ENCODE measurements at places on chromosomes 2 and 18.

DNA sequence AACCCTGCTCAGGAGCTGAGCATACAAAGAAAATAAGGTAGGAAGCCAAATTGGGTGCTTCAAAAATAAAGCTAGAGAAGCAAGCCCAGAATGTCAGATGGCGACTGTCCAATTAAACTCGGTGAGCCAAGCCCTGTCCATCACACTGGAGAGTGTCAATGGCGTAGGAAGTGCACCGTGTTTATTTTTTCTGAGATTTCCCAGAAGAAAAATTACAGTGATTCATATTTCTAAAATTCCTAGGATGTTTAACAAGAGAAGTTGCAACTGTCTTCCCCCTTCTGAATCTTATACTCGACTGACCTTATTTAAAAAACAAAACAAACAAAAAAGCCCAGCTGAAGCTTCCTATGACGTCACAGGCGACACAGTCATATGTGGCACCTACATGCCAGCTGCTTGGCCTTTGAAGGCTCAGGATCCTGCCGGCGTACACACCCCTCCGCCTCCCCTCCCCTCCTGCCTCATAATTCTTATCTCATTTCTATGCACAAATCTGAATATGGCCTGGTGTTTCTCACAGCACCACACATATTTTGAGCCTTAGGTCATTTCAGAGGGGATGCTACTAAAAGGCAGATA is 60.8 kb downstream of the MBP start:
- DNase-seq = no peak

DNA sequence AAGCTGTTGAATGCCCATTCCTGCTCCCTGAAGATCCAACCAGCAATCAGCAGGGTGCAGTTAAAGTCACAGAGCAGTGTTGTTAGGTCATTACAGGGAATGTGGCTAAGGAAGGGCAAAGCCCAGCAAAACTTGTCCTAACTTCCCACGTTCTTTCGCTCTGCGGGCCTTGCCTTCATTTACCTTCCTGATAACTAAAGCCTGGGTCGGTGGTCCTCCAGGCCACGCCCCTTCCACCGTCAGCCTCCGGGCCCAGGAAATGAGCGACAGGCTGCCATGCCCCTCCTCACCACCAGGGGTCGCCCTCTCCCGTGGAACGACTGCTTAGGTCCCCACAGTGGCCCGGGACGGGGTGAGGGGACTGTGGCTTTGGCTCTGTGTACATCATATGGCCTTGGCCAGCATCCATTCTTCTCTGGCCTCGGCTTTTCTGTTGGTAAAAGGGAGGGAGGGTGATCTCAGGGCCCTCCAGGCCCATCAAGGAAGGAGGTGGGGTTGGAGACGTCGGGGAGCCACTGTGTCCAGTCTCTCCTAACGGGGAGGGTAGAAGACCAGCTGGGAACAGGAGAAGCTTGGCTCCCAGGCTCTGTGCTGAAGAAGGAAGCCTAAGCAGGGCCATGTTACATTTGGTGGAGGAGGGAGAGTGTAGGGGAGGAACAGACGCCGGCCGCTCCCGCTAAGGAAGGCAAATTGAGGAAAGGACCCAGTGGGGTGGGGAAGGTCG is 2.2 kb downstream of the SH2D6 start:
- peak; percentile 93 for DNase-seq

- no peak for DNase-seq
These were observed 970.2 kb downstream of the BCL11A start for GRCh38 chr2:59583173-59583765.

DNA sequence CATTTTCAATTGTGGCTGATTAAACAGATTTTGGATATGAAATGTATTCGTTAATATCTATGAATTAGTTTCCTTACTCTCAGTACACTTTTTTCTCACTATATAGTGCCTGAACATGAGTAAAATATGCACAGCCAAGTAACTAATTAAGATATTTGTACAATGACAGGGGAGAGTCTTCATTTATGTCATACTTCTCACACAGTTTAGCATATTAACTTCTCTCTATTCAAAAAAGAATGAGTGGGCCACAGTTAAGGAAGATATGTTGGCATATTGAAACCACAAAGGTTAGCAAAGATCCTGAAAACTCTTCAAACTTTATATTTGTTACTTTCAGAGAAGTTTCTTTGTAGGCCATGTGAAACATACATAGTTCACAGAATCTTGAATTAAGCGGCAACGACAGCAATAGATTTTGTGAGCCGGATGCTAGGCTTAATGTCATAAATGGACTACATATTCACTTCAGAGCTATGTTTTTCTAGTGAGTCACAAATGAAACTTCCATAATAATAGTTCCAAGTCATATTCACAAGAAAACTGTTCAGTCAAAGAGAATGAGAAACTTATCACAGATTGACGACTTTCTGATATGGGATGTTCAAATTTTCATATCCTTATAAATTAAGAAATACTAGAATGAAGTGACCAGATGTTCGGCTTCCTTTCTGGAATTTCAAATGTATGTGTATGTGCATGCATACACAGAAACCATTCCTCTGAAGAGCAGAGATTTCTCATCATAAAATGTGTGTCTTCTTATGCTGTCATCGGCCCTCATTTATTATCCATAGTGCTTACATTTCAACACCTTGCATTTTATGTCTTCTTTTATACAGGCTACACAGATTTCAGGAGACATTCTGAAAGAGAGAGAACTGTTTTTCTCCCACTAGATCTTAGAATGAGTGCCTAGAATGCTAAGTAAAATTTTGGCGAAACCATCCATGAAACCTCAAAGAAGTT is 584.0 kb downstream of the SATB2 start:
- no peak for DNase-seq

DNA sequence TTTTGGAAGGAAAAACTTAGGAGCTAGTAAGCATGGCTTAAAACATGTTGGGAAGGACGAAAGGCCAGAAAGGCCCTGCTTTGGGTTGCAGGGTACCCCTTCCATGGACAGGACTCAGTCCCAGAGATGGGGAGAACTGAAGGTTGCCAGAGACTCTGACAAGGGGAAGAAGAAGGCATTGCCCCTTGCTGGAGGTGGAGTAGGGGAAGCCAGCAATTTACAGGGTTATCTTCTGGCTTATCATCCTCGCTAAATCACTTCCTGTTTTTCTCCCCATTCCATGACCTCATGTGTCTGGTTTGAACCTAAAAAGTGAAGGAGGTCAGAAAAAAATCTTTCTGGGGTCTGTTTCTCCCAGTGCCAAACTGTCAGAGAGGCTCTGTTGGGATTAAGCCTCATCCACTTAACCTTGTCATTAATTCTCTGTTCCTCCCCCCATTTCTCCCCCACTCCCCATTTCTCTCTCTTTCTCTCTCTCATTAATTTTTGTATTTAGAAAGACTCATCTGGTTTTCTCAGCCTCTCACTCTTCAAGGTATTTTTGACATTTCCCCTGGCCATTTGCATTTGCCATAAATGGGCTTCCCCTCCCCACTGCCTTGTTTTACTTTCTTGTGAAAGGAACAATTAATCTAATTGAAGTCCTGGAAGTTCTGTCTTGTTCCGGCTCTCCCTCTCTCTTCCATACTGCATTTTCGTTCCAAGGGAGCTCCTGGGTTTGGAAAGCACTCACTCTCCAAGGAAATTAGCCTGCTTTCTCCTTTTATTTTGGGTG is 17.4 kb downstream of the NRP2 start:
- DNase-seq = no peak
